ENCODE measurements at places on chromosomes 7 and 10.
A peak's percentile ranks its signal among the peaks of the same experiment; 100 is the strongest.

GRCh38 chr10:67438605-67439304 lies 257.2 kb downstream of the CTNNA3 start:
- H3K4me1 ChIP-seq: no peaks in the 10 kb centered on the region
- H3K36me3 ChIP-seq: no peaks in the 10 kb centered on the region
- DNase-seq: no peak
- H3K4me3 ChIP-seq: no peak overlapping the region
- H3K27me3 ChIP-seq: no peaks in the 10 kb centered on the region

DNA sequence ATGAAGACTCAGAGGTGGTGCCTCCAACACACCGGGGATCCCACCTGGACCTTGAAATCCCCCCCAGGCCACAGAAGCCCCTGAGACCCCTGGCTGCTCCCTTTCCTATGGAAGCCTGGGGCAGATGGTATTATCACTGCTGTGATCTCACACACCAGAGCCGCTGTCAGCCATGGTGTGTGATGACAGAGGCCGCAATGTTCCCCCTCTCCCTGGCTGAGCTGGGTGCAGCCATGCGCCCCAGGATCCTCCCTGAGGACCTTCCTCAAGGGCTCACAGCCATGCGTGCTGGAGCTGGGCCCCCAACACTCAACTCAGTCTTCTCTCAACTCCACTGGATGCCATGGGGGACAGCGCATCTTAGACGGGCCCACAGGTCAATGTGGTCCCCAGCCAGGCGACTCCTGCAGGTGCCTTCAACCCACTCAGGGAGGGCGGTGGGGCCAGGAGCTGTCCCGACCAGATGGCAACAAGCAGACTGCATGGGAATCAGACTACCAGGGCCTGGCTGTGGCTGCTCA lies 44.9 kb downstream of the VIPR2 start:
- no peaks in the 10 kb centered on the region for H3K36me3 ChIP-seq
- DNase-seq: no peak
- no peak overlapping the region for H3K4me3 ChIP-seq

DNA sequence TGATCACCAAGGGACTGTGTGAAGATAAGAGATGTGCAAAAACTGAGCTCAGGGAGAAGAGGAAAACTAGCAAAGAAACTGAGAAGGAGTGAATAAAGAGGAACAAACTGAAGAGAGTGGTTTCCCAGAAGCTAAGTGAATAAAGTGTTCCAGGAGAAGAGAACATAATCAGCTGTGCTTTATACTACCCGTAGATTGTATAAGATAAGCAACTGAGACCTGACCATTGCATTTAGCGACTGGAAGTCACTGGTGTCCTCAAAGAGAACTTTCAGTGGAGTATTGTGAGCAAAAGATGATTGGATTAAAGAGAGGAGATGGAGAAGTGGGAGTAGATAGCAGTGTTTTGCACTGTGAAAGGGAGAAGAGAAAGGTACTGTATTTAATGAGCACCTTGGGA lies 14.6 kb downstream of the PHTF2 start:
- H3K27ac ChIP-seq: no peak overlapping the region
- no peak overlapping the region for H3K4me3 ChIP-seq
- H3K4me1 ChIP-seq: peaks cover 17% of the 10 kb centered on the region
- no peak for DNase-seq
- peaks cover 17% of the 10 kb centered on the region for H3K36me3 ChIP-seq

GRCh38 chr10:8665322-8665721 lies 610.8 kb downstream of the GATA3 start:
- H3K4me1 ChIP-seq: no peaks in the 10 kb centered on the region
- H3K27ac ChIP-seq: no peak overlapping the region
- no peak for DNase-seq

DNA sequence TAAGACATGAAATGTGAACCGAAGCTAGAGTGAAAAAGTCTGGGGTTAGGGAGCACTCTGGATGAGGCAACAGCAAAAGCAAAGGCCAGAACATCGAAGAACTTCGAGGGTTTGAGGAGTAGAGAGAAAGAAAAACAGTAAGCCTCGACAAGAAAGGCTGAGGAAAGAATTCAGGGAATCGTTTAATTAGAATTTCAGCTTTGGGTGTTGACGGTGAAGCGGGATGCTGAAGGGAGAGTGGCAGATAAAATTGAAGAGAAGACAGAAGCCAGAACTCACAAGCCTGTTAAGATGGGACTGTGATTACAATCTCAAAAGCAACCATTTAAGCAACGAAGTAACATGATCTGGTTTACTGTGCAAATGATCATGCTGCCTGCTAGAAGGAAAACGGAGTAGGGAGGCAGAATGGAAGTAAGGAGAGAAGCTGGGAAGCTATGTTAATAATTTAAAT lies 2.1 kb downstream of the TRDMT1 start:
- H3K4me1 ChIP-seq: peaks cover 14% of the 10 kb centered on the region
- no peak overlapping the region for H3K4me3 ChIP-seq
- H3K36me3 ChIP-seq: no peaks in the 10 kb centered on the region

GRCh38 chr7:127900732-127901685 lies 130.2 kb downstream of the LRRC4 start:
- peaks cover 37% of the 10 kb centered on the region for H3K4me1 ChIP-seq
- H3K27me3 ChIP-seq: no peaks in the 10 kb centered on the region
- no peak overlapping the region for H3K4me3 ChIP-seq
- no peak for DNase-seq

DNA sequence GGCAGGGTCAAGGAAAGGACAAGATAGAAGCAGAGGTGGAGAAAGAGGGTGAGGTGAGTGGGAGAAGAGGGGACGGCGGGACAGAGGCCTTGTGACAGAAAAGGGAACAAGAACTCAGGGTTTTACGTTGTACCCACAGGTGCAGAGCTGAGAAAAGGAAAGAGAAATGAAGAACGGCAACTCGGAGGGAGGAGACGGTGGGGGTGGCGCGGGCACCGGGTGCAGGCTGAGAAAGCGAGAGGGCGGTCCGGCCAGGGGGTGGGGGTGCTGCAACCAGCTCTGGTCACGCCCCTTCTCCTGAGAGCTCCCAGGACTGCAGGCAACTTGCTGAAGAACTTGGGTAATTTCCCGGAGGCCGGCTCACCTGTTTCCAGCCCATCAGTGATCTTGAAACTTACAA lies 65.3 kb downstream of the CARD11 start:
- no peak for DNase-seq
- no peaks in the 10 kb centered on the region for H3K4me1 ChIP-seq
- H3K36me3 ChIP-seq: no peaks in the 10 kb centered on the region
- H3K27me3 ChIP-seq: no peaks in the 10 kb centered on the region

DNA sequence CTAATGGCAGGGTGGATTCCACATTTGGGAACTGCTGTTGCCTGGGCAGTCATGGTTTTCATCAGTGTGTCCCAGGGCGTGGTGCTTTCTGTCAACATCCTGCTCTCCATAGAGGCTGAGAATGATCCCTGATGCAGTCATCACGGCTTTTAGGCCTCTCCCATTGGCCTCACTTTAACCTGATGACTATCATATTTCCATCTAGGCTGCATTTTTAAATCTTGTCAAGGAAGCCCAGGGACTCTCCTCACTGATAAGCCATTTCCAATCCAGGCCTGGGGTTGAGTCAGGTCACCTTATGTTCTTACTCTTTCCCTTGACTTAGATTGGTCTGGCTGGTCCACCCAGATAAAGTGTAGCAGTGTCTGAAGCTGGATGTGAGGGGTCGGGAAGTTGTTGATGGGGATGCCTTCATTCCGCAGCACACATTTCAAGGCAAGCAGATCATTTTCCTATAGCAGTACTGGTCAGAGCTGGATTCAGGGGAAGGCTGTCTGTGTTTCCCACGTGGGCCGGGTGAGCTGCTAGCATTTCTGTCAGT lies 177.0 kb downstream of the AUTS2 start:
- no peaks in the 10 kb centered on the region for H3K36me3 ChIP-seq
- peaks cover 5% of the 10 kb centered on the region for H3K27me3 ChIP-seq
- H3K4me1 ChIP-seq: no peaks in the 10 kb centered on the region
- no peak overlapping the region for H3K27ac ChIP-seq
- no peak for DNase-seq

DNA sequence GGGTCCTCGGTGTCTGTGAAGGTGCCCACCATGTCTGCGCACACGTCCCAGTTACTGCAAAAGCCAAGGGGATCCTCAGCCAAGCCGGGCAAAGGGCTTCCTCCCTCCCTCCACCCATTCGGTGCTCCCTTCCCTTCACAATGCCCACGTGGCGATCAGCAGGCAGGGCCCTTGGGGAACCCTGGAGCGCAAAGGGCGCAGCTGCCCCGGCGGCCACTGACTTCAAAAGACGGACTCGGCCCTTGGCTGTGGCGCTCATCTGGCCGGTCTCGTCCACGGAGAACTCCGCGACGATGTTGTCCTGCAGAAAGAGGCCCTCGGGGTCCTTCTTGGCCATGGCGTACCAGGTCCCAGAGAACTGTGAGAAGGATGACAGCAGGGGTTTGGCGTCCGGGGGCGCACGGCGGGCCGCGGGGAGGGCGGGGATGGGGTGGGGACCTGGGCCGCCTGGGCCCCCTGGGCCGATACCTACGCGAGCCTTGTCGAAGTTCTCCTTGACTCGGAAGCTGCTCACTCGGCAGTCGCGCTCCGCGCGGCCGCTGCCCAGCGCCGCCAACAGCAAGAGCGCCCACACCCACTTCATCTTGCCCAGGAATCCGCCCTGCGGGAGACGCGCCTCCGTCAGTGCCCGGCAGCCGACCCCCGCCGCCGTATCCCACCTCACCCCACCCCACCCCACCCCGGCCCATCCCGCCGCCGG lies 439 bp downstream of the RBP4 start:
- no peak overlapping the region for H3K4me3 ChIP-seq
- H3K27me3 ChIP-seq: peaks cover 9% of the 10 kb centered on the region
- no peaks in the 10 kb centered on the region for H3K36me3 ChIP-seq

DNA sequence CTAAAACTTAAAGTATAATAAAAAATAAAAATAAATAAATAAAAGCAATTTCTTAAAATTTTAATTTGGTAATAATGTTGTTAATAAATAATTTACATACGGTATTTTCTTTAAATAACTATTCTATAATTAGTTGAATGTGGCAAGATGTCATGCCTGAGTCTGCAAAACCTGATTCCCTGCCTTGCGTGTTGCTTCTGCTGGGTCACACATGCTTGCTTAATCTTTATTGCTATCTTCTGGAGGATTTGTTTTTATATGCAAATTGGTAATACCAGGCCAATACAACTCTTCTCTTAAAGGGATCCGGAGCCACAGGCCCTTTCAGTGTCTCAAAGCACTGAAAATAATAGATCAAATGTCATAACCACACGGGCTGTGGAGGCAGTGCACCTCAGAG lies 59.4 kb upstream of the ABCB5 start:
- peaks cover 13% of the 10 kb centered on the region for H3K4me1 ChIP-seq
- no peak overlapping the region for H3K27ac ChIP-seq
- no peaks in the 10 kb centered on the region for H3K27me3 ChIP-seq
- no peak for DNase-seq

- H3K27me3 ChIP-seq: peaks cover 31% of the 10 kb centered on the region
- peaks cover 4% of the 10 kb centered on the region for H3K4me1 ChIP-seq
- no peak overlapping the region for H3K27ac ChIP-seq
- peak; percentile 43 for DNase-seq
- no peaks in the 10 kb centered on the region for H3K36me3 ChIP-seq
These were observed 6.7 kb downstream of the CALN1 start for GRCh38 chr7:72405418-72405817.

GRCh38 chr10:93062514-93063143 lies 2.0 kb downstream of the CYP26C1 start:
- H3K27me3 ChIP-seq: no peaks in the 10 kb centered on the region
- H3K4me3 ChIP-seq: no peak overlapping the region
- H3K4me1 ChIP-seq: no peaks in the 10 kb centered on the region
- no peak overlapping the region for H3K27ac ChIP-seq
- peaks cover 26% of the 10 kb centered on the region for H3K36me3 ChIP-seq

GRCh38 chr7:27433581-27433980 lies 191.0 kb downstream of the EVX1 start:
- no peak overlapping the region for H3K4me3 ChIP-seq
- H3K27me3 ChIP-seq: peaks cover 5% of the 10 kb centered on the region
- no peaks in the 10 kb centered on the region for H3K36me3 ChIP-seq

All from K562 (cell line).